ENCODE measurements at places on chromosomes 5 and 9.

DNA sequence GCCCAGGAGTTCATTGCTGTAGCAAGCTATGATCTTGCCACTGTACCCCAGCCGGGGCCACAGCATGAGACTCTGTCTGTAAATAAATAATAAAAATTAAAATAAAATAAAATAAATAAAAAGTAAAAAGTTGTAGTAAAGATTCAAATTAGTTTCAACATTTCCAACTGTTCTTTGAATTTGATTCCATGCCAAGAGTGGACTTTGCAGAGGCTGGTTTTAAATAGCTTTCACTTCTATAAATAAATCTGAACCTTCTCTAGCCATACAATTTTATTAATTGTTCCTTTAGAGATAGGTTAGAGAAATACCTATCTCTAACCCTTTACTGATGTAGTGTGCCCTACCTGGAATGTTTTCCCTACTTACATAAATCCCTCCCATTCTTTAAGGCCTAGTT lies 129.7 kb upstream of the SLIT3 start:
- DNase-seq: no peak

GRCh38 chr9:122370303-122370702 lies 521 bp upstream of the PTGS1 start:
- no peak for DNase-seq

- DNase-seq: peak; percentile 87
These were observed at the start of gene NSG2 for GRCh38 chr5:174045470-174046025. NSG2 (plus strand) TSS chr5:174045706; CDS start chr5:174046756, 1,050 bp downstream.

DNA sequence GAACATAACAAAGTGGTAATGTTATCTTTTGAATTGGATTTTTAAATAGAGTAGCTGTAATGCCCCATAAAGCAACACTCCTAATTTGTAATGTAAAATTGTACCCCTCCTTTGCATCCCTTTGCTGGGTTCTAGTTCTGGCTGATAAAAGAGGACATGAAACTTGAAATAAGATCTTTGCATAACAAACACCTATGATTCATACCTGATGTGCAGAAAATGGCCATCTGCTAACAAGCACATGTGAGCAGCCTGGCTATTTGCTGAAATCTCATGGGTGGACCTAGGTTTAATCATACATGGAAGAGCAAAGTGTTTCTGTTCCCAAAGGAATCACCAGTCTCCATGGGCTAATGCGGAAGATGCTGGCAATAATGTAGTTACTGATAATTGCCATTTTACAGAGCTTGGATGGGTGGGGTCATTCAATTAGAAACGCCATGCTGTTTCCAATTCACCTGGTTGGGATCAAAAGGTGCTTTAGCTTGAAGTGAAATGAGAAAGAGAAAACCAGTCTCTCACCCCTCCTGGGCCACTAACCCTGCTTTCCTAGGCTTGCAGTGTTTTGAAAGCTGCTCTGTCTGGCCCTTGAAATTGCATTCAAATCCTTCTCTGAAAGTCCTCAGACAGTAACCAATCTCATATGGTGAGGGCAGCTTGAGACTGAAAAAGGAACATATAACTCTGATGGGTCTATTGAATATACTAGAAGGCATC lies 585.1 kb downstream of the TLE4 start:
- DNase-seq: no peak

DNA sequence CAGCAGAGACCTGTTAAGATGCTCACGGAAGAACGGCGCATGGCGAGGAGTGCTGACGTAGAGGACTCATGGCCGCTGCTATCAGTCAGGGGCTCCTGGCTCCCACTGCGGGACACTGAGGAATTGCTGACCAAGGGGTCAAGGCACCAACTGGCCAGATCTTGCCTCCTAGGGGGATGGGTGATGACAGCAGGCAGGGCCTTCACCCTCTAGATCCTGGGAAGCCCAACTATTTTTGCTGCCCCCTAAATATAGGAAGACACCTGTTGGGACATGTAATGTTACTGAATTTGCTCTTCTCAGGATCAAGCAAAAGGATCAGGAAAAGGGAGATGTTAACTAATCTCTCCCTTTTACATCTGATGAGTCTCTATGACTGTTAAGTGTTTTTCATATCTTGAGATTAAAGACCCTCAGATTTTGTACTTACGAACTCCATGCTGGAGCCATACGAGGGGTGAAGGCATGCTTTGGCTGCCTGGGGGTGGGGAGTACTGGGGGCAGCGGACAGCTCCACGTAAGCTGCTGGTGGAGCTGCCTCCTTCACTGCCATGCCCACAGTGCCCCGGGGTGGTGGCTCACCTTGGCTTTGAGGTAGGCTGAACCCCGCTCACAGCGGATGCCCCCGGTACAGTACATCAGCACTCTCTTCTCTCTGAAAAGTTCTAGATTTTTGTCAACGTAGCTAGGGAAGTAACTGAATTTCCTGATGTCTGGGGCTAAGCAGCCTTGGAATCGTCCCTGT lies 28.1 kb downstream of the TSTD2 start:
- DNase-seq: no peak

- no peak for DNase-seq
These were observed 41.9 kb upstream of the ACTBL2 start for GRCh38 chr5:57524348-57525060.

- DNase-seq: peak; percentile 10
These were observed 56.0 kb upstream of the FAM174A start for GRCh38 chr5:100479079-100479688.

- no peak for DNase-seq
These were observed 39.0 kb downstream of the ITK start for GRCh38 chr5:157219491-157220271.

DNA sequence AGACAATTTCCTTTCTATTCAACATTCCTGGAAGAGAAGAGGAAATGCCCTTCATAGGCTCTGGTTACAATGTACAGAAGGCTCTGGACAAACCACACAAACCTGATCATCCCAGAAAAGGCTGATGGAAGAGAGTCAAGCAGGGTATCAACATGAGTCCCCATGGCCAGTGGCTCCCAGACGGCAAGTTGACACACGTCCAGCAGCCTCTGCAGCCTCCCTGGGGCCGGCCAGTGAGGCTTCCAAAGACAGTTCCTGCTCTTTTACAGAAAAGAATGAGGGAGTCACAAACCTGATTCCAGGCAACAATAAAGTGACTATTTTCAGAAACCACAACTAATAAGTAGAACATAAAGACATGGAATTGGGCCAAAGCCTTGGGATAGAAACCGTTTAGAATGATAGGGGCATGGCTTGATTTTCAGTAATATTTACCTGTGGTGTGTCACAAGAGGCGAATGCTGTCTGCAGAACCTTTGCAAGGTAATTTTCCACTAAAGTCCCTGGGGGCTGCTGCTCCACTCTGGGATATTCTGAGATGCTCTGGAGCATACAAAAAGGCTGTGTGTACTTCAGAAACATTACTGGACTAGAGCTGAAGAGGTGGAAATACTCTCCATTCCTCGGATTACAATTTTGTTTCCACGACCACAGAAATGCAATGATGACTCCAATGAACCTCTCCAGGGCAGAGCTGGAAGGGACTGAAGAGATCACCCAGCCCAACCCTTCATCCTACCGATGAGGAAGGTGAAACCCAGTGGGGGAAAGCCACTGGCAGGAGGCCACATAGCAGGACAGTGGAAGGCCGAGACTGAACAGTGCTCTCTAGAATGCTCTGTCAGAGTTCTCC lies 10.4 kb downstream of the MED27 start:
- no peak for DNase-seq

Measured in H7 (cell line).